ENCODE measurements at places on chromosomes 7 and 10. TPM values are rescaled to one million over a fixed set of nuclear protein-coding genes. Genes with fewer than 3 reads are reported as not detected.

Gene ABCB1
- 7.4 TPM for total RNA-seq

Gene ZNF775
- total RNA-seq: 9.3 TPM

Gene ACTA2
- total RNA-seq: 20.7 TPM

Gene ZP3
- total RNA-seq: 0.49 TPM

Gene DENND2A
- 20.7 TPM for total RNA-seq

Gene PDCD4
- total RNA-seq: 34.2 TPM

Gene POLR2J2
- total RNA-seq: 3.2 TPM

Measured in temporal lobe (tissue), 4 donors.